ENCODE measurements at places on chromosomes 6 and 20.

DNA sequence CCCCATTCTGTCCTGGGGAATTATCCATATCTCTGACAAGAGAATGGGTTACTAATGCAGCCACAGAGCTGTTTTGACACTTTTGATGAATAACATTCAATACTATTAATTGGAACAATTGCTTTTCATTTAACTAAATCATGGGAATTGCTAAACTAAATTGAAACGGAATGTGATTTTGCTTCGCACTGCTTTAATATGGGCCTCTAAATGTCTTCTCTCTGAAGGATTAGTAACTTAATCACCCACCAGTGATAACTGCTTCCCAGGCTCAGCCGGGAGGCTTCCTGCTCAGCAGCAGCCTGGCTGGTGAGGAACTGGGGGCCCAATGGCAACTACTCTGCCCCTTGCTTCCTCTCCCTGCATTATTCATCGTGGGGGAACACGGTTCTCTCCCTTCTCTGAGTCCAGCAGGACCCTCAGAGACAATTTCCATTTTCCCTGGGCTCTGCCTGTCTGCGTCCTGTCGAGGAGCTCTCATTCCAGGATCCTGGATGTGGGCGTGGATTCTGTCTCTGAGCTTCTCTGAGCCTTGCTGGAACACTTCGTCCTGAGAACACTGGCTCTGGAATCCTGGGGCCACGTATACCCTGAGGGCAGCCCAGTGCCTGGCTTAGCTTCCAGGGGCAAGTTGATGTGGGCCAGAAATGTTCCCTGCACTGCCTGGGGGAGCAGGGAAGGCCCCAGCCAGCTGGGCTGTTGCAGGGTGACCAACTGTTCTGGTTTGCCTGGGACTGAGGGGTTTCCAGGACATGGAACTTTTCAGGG lies 308.9 kb downstream of the DHX35 start:
- DNase-seq, result no peak

DNA sequence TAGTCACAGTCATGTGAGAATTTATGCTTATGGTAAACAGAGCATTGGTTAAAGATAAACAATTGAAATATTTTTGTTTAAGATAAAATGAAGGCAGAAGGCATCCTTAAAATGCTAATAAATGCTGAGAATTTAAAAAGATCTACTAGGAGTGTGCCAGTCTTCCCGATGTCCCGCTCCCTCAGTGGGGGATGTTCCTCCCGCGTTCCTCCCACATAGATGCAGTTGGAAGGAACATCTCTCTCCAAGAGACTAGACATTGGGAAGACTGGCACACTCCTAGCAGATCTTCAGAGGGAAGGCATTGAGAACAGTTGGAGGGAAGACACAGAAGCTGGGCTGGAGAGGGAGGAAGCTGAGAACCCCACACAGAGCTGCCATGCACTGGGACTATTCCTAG lies 203.3 kb downstream of the EDN1 start:
- DNase-seq, result no peak

GRCh38 chr20:62400021-62400420 lies 7.1 kb downstream of the CABLES2 start:
- DNase-seq, result peak; percentile 38

DNA sequence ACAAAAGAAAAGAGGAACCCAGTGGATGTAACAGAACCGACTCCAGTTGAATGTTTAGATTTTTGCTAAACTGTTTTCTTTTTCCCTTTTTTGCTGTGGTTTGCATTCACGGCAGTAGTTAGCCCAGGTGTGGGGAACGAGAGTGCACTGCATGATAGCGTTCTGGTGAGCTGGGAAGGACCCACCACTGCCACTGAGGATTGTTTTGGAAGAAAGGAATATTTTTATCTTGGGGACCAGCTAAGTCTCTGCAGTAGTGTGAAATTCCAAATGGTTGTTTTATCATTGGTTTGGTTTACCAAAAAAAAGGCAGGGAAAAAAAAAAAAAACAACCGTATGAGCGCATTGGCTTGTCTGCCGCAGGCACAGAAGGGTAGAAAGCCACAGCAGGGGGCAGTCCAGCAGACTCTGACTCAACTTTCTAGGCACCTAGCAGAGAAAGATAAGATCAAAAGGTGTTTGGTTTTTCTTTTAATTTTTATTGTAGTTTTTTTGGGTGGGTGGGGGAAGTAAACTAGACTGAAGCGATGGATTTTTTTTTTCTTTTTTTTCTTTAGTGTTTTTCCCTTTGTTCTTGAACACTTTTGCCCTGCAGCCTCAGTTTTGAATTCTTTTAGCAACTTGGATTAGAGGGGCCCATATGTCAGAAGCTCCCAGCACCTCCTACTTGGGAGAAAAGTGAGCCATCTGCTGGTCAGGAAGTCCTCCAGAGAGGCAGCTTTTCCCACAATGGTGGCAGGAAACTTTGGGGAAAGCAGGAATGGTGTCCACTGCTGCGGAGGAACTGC lies 13.5 kb upstream of the RAB5IF start:
- DNase-seq, result peak; percentile 43

DNA sequence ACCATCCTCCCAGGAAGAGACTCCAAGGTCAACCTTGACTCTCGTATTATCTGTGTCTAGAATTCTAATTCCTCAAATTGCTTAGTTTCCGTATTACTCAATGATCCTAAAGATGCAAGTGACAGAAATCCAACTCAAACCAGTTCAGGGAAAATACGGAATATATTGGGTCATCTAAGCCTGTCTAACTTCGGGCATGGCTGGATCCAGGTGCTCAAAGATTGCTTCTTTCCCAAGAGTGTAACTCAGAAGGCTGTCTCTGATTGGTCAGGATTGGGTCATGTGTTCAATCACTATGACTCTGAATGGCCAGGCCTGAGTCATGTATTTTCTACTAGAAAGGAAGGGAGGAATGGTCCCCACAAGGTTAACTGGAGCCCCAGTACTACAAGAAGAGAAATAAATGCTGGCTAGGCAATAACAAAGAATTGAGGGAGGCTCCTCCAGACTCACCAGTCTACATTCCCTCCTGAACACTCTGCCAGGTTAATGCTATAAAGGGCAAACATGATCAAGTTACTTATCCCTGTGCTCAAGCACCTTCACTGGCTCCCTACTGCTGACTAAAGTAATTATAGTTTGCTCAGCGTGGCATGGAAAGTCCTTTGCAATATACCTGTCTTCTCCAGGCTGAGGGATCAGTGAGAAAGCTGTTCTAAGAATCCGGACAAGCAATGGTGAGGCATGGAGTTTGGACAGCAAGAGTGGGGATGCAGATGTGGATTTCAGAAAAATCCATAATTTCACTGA lies 15.4 kb upstream of the PREX1 start:
- no peak for DNase-seq

- no peak for DNase-seq
Measured at GRCh38 chr6:113203715-113204110, 653.4 kb upstream of the MARCKS start.

GRCh38 chr6:157710604-157711003 lies 112.4 kb upstream of the SNX9 start:
- DNase-seq, result no peak
